ENCODE measurements at places on chromosomes 5 and 9.
A peak's percentile ranks its signal among the peaks of the same experiment; 100 is the strongest.

GRCh38 chr5:168807287-168807686, 228.1 kb upstream of the PANK3 start:
- no peak for DNase-seq

- no peak for DNase-seq
Measured at GRCh38 chr9:134863941-134864820, 16.4 kb upstream of the FCN2 start.

- DNase-seq, result peak; percentile 2
Measured at GRCh38 chr9:847505-847904, 6.0 kb downstream of the DMRT1 start.

GRCh38 chr5:13214182-13214581, 730.3 kb downstream of the DNAH5 start:
- no peak for DNase-seq

- DNase-seq, result peak; percentile 57
Measured at GRCh38 chr5:136054142-136055019, 25.6 kb downstream of the TGFBI start.

Measured in choroid plexus epithelial cell (primary cell).